Cerebellum (tissue), 4 donors: ENCODE measurements at places on chromosomes 16 and 17.

GRCh38 chr17:21457051-21458026, 81.2 kb downstream of the KCNJ12 start:
- DNase-seq, result peak; percentile 82

GRCh38 chr16:51719376-51719775, 568.3 kb upstream of the SALL1 start:
- no peak for DNase-seq

DNA sequence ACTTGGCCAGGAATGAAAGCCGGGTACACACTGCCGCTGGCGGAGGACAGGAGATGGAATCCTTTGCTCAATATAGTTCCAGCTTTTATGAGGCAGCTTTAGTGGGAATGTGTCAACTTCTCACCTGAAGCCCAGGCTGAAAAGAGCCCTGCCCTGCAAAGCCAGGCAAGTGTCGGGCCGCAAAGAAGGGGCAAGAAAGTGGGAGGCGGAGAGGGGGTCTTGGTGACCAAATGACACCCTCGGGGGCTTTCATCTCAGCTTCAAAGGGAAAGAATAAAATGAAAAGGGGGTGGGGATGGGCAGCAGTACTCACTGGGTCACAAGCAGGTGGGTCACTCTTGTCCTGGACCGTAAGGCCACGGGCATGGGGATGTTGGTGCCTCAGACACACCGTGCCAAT, 62.9 kb downstream of the C16orf95 start:
- no peak for DNase-seq

- DNase-seq, result no peak
These were observed 571 bp downstream of the CAVIN1 start for GRCh38 chr17:42422412-42422957.

GRCh38 chr17:38547444-38547843, 58.3 kb downstream of the SRCIN1 start:
- no peak for DNase-seq
